ENCODE measurements at places on chromosomes 6 and 20.

- DNase-seq = no peak
These were observed 325.0 kb downstream of the CDC5L start for GRCh38 chr6:44712353-44713111.

DNA sequence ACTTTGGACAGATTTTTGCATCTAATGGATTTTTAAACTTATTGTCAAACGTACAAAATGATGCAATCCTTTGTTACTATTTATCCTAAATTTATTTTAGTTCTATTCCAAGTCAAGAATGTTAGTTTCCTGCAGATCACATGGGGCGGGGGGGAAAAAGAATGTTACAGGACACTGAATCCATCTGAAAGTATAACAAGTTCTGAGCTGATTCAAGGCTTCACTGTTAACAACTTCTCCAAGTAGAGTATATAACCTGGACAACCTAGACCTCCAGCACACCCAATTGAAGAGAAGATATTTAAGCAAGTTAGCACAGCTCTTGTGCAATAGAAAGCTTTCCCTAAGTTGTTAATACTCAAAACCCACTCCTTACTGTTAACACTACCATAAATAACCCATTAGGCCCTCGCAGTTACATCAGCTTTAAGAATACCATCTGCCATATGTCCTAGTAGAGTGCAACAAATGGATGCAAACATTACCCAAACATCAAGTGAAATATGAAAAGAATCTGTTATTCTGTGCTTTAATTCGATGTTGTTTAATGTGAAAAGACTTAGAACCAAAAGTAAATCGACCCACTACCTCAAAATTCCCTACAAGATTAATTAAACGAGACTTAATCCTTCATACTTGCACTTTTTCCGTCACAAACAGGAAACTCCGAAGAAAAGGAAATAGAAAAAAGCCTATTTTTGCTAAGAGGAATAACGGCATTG is 1.3 kb downstream of the SEC63 start:
- DNase-seq = peak; percentile 40

GRCh38 chr20:37774156-37774555 is 80.3 kb downstream of the CTNNBL1 start:
- DNase-seq = no peak

GRCh38 chr6:25601800-25602673 is 50.0 kb upstream of the SCGN start:
- DNase-seq = peak; percentile 63

- DNase-seq = peak; percentile 72
These were observed 37.6 kb downstream of the NRN1 start for GRCh38 chr6:5968817-5969734.

DNA sequence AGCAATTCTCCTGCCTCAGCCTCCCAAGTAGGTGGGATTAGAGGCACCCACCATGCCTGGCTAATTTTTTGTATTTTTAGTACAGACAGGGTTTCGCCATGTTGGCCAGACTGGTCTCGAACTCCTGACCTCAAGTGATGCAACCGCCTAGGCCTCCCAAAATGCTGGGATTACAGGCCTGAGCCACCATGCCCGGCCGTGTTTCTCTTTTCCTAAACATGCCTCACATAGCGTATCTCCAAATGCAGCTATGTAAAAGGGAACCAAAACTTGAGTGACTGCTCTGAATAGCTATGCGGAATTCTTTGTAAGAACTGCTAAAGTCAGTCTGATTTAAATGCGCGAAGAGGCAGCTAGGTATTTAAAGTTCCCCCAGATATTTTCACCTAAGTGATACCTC is 20.5 kb downstream of the BPIFA2 start:
- DNase-seq = no peak

DNA sequence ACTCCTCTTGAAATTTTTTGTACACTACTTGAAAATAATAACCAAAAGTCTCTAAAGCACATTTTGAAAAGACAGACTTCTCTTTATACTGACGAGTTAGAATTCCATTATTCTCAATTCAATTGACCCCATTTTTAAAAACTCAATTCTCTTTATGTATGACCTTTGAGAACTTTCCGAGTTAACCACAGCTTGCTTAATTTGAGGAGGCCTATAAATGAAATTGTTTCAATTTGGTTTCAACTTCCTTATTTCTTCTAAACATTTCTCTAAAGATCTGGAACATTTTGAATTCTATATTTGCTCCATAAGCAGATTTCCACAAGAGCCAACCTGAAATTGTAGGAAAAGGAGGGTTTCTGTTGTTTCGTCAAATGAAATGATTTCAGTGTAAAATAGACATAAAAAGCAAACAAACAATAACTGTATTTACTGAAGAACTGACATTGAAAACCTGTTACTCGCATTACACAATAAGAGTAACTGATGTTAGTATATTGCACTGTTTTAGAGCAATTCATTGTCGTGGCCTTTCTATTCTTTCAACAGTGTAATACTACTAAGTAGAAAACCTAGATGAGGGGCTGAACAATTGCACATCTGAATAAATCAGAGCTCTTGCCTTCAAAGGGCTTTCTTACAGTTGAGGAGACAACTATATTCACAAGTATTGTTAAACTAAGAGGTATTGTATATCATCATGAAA is 223.6 kb downstream of the HIVEP2 start:
- DNase-seq = no peak

DNA sequence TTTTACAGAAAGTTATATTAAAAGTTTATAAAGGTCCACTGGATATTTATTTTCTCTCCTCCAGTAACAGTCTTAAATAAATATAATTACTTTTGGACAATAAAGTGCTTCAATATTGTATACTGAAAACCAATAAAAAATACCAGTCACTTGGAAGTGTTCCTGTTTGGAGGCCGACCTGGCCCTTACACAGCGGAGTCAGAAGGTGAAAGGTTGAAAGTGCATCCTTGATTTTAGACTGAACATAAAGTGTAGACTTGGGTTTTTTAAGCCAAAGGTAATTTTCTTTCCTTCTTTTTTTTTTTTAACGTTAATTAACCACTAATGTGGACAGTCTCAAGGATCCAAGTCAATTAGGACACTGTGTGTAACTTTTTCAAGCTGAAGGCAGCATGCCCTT is 152.3 kb upstream of the TBX18 start:
- no peak for DNase-seq

DNA sequence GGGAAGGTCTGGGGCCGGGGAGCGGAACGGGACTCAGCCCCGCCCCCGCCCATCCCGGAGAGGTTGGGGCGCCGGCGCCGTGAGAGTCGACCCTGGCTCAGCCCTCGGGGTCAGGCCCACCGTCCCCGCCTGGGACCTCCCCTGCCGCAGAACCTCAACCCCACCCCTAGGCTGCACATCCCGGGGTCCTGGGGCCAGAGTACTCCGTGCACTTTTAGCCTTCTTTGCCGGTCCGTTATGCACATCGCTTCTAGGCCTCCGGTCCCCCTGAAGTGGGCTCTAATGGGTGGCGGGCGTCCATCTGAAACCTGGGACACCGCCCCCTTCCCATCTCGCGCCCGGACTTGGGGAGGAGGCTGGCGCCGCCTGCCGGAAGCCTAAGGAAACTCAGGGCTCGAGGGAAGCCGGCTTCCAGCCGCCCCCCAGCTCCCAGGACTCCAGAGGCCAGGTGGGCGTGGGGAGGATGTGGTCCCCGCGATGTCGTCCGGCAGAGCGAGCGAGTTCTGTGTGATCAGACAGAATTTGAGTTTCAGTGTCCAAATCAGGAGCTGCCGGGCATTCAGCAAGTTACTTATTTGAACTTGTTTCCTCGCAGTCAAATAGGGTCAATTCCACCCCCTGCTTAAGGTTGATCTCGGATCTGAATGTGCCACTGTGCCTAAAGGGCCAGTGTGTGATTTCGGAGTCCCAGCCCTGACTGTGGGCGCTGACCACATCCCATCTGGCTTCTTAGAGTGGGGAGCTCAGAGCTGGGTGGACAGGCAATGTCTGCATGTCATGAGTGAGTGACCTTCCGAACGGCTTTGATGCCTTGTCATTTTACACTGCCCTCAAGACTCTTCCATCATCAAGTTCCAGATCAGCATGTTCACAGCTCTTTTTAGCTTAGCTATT is 47.6 kb downstream of the CPXM1 start:
- peak; percentile 79 for DNase-seq

GRCh38 chr6:19837511-19838441 is 606 bp downstream of the ID4 start:
- DNase-seq = peak; percentile 64

DNA sequence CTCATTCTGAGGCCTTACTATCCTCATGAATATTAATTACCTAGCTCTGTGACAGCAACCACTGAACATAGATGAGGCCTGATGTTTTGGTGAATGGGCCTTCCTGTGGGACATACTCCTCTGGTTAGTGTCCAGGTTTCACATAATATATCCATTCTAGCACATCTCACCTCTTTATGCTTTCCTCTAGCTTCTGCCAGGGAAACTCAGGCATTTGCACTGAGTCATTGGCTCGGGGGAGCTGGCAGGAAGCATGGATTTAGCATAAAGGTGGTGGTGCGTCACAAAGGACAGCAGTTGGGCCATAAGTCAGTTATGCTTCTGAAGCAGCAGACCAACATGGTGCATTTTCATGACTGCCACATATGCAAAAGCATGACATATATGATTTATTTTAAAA is 37.5 kb upstream of the TMEM170B start:
- peak; percentile 27 for DNase-seq

- DNase-seq = peak; percentile 72
These were observed 1.1 kb downstream of the TCP11 start for GRCh38 chr6:35139924-35140638.

- DNase-seq = no peak
These were observed 91.9 kb downstream of the TNFAIP3 start for GRCh38 chr6:137958811-137959565.

DNA sequence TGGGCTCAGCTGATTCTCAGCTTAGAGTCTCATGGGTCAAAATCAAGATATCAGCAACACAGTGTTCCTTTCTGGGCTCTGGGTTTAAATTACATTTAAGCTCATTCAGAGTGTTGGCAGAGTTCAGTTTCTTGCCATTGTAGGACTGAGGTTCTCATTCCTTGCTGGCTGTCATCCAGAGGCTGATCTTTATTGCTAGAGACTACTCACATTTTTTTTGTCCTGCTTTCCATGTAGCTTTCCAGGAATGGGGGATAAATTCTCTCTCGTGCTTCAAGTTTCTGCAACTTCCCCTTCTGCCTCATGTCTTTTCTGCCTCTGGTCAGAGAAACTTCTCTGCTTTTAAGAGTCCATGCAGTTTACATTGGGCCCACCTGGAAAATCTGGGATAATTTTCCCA is 86.9 kb downstream of the RFX6 start:
- no peak for DNase-seq

GRCh38 chr6:25218346-25218745 is 60.8 kb upstream of the CARMIL1 start:
- no peak for DNase-seq

- peak; percentile 91 for DNase-seq
These were observed 9.2 kb downstream of the ITPA start for GRCh38 chr20:3218307-3218988.

GRCh38 chr6:26158581-26159356 is 71.5 kb downstream of the HFE start:
- peak; percentile 47 for DNase-seq

- DNase-seq = no peak
These were observed 23.9 kb downstream of the RAET1L start for GRCh38 chr6:150001295-150002008.

- peak; percentile 74 for DNase-seq
These were observed 39.4 kb upstream of the ENPP4 start for GRCh38 chr6:46090115-46091079.

DNA sequence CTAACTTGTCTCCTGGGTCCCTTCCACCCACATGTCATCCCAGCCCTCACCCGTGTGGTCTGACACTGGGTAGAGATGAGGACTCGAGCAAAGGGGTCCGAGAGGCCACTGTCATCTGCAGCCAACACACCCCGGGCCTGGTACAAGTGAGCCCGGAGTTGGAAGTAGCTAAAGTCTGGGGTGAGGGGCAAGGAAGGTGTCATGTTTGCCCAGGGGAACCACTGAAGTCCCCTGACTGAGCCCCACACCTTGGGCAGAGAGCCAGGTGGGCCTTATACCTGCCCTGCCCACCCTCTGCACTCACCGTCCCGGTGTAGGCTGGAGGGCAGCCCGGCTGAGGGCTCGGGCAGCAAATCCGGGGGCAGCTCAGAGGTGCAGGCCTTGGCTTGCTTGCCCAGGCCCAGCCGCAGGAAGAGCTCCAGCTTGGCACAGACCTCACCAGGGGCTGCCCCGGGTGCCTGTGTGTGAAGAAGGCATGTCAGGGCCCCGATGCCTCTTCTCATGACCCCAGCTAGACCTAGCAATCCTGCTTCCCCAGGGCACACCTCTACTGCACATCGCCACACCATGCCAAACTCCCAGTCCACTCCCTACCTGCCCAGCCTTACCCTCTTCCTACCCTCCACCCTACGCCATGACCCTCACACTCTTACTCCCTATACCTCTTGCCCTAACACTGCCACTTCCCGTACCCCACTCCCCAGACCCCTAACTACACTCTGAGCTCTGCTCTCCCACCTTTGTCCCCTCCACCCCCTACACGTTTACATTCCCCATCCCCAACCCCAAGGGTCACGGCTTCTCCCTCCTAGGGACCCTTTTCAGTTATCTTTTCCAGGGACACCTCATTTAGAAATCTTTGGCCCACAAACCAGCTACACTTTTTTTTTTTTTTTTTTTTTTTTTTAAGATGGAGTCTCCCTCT is 31.7 kb upstream of the SPAG4 start:
- DNase-seq = no peak

GRCh38 chr6:39558079-39558478 is 167.1 kb downstream of the KIF6 start:
- DNase-seq = no peak

- no peak for DNase-seq
These were observed 8.3 kb downstream of the BAK1 start for GRCh38 chr6:33571637-33572316.

DNA sequence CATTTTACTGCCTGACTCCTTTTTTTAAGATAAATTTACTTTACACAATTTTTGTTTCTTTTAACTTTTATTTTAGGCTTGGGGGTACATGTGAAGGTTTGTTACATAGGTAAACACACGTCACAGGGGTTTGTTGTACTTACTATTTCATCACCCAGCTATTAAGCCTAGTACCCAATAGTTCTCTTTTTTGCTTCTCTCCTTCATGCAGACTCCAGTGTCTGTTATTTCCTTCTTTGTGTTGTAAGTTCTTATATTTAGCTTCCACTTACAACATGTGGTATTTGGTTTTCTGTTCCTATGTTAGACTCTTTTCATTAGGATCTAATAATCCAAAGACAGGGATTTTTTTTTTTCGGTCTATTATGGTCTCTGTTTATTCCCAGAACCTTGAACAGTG is 83.5 kb upstream of the CCN6 start:
- DNase-seq = no peak

DNA sequence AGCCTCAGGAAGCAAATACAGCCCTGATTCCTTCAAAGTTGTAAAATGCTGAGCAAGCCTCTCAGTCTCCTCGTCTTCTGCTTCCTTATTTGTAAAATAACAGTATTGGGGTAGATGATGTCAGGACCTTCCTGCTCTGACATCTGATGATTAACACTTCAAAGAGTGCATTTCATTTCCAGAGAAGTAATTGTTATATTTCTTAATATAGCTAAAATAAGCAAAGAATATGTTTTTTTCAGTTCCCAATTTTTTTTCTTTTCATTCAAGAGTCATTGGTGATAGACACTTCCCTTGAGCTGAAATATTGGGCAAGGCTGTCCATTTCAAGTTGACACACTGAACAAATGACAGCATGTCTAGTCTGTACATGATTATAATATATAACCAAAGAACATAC is 53.4 kb downstream of the SLX4IP start:
- DNase-seq = no peak

Data from GM03348 (cell line).